ENCODE measurements at places on chromosomes 4 and X. TPM values are rescaled to one million over a fixed set of nuclear protein-coding genes. Genes with fewer than 3 reads are reported as not detected.

SMIM31 gene
- not detected for total RNA-seq

ASMTL gene
- 15.4 TPM for total RNA-seq

GUF1 gene
- total RNA-seq = 29.0 TPM

GABRQ gene
- 0.07 TPM for total RNA-seq

SYNPO2 gene
- 0.16 TPM for total RNA-seq

CFAP47 gene
- total RNA-seq = 0.16 TPM

MAGEA8 gene
- total RNA-seq = not detected

CD40LG gene
- total RNA-seq = not detected
